ENCODE measurements at places on chromosomes 3 and 15.

DNA sequence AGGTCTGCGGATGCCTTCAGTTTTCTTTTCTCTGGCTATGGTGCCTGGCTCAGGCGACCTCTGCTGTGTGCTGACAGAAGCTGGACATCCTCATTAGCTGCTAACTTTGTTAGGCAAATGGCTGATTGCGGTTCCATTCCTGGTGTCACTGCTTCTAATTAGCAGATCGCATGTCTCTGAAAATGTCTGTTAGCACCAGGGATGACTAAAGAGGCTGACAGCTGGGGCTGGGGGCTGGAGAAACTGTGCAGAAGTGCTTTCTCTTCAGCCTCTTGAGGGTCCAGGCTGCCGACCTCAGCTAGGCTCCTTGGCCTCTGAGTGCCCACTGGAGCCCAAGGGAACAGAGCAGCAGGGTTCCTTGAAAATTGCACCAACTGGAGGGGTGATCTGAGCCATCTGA lies 39.3 kb downstream of the CHCHD6 start:
- DNase-seq, result no peak

DNA sequence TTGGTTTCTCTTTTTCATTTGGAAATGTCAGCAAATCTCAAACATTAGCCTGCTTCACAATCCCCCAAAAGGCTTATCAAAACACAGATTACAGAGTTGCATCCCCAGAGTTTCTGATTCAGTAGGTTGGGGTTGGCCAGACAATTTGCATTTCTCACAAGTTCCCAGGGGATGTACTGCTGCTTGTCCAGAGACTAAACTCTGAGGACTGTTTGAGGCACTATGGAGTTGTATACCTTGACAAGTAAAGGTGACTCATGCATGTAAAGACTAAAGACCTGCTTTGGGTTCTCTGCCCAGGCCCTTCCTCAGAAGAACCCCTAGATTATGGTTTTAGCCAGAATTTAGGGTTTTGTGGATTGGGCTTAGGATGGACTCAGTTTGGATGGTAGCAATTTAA lies 151.1 kb upstream of the ARHGEF26 start:
- DNase-seq, result no peak

DNA sequence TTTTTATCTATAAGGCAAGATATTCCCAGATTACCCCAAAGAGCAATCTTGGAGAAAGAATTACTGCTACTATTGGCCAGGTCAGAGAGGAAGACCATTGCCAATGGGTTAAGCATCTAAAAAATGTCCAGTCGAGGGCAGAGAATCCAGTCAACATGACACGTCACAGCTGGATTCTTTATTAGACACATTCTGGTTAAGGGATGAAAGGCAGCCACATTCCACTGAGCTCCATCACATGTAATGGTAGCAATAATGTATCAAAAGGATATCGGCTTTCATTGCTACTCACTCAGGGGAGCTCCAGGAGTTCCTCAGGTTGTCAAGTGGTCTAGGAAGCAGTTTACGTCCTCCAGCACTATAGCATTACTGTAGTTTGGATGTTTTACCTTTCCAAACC lies 421.1 kb downstream of the PLOD2 start:
- no peak for DNase-seq

DNA sequence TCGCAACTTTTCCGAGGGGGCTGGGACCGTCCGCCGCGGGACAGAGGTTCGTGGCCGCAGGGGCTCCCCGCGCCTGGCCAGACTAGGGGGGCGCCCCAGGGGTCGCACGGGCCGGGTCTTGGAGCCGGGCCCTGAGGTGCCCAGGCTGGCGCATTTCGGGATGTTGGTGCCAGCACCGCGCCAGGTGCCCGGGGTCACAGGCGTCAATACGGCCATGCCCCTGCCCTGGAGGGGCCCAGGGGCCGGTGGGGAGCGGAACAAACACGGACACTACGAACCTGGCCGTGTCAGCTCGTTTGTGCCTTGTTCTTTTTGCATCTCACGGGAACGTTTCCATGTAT lies 366 bp downstream of the TM6SF1 start:
- DNase-seq, result no peak

- peak; percentile 88 for DNase-seq
Measured at GRCh38 chr3:171206283-171206682, 179.8 kb upstream of the SLC2A2 start.

GRCh38 chr15:99141943-99142342 lies 37.1 kb downstream of the SYNM start:
- no peak for DNase-seq

DNA sequence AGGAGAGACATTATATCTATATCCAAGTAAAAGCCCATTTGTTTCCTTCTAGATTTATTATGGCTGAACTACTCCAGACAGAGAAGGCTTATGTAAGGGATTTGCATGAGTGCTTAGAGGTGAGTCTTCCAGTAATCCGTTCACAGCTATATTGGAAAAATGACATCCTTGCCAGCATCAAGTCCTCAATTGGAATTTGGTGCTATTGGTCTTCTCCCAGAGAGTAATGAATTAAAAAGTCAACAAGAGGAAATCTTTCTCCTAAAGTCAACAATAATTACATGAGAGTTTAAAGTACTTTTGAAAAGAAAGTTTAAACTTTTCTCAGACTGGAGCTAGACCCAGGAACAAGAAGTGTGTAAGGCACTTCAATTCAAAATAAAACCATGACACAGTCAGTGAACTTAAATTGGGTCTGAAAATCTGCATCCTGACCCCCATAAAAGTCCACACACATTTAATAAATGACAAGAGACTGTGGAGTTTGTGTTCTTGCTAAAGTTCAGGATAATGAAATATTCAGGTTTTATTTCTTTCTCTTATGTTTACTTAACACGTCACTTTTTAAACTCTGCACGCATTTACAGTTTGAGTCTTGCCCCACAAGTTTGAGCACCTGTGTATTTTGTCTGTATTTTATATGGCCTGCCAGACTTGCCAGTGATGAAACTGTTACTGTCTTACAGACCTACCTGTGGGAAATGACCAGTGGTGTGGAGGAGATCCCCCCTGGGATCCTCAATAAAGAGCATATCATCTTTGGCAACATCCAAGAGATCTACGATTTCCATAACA lies 268.2 kb upstream of the UMPS start:
- no peak for DNase-seq

DNA sequence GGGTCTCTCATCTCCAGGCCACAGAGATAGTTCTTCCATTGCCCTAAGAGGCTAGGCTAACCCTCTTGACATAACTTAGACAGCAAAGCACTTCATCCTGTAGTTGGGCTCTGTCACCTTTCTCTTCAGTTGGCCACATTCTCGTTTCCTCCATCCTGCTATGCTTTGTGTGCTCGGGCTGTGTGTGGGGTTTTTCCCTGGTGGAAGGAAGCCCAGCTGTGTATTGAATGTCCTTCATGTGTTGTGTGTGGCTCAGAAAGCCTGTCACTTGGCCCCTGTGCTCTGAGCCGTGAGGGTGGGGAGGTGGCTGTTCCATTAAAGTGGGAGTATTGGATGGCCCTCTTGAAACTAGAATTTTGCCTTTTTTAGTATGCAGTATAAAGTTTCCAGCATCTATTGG lies 8.8 kb upstream of the EXOG start:
- no peak for DNase-seq

- no peak for DNase-seq
Measured at GRCh38 chr3:28150465-28151206, 90.8 kb upstream of the CMC1 start.

DNA sequence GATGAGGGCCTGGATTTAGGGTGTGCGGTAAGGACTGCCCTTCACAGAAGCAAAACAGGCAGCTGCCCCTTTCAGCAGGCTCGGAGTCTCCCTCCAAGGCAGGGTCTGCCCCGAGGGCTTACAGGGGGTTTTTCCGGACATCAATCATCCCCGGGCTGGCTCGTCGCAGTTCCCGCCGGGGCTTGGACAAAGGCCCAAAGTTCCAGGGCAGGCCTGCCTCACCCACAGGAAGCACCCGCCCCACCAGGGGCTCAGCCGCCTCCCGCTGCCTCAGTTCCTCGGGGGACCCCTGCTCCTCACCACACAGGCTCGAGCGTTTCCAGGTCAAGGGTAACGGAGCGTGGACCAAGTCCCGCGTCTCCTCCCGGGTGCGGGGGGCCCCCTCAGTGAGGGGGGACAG lies 27.0 kb downstream of the KIF7 start:
- no peak for DNase-seq

DNA sequence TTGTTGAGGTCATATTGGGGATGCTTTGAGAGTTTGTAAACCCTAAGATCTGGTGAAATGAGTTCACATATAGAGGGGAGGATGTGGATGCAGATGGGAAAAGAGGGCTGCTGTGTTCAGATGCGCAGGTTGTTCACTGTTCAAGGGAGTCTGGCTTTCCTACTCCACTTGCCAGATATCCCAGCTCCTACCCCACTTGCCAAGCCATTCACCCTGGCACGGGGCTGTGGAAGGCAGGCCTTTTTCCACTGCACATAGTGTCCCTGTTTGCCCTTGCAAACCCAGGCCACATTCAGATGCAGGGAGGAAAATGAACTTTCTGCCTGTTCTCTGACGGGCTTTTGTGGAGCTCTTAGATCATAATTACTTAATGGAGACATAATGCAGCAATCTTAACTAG lies 29.0 kb downstream of the CRABP1 start:
- DNase-seq, result no peak

- no peak for DNase-seq
Measured at GRCh38 chr3:58105196-58105595, 97.0 kb downstream of the FLNB start.

DNA sequence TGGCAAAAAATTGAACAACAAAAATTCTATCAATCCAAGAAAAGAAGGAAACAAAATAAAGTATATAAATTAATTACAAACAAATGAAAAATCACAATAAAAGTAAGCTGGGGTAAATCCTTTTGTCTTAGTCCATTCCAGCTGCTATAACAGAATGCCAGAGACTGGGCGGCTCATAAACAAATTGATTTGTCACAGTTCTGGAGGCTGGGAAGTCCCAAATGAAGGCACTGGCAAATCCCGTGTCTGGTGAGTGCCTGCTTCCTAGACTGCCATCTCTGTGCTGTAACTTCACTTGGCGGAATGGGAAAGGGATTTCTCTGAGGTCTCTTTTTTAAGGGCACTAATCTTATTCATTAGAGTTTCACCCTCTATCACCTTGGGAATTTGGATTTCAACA lies 53.6 kb upstream of the RPL35A start:
- DNase-seq, result no peak

GRCh38 chr3:15809313-15809712 lies 11.5 kb upstream of the ANKRD28 start:
- DNase-seq, result no peak

DNA sequence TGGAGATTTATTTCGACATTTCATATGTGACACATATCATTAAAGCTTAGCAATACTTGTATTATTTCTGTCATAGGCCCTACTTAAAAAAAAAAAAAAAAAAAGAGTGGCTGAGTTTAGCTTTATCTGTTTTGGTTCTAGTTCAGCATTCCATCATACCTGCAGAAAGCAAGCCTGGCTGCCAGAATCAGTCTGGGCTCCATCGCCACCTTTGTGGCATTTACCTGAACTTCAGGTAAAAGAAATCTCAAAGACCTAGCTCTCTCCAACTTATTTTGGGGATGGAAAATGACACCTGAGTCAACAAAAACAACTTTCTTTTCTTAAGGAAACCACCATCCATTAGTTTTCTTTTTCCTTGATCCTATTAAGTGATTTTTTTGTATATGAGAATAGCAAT lies 82.1 kb downstream of the NEK10 start:
- DNase-seq, result no peak

- DNase-seq, result no peak
Measured at GRCh38 chr3:113070072-113070640, 79.4 kb downstream of the GTPBP8 start.

- DNase-seq, result no peak
Measured at GRCh38 chr3:169945313-169945712, 21.3 kb upstream of the SEC62 start.

DNA sequence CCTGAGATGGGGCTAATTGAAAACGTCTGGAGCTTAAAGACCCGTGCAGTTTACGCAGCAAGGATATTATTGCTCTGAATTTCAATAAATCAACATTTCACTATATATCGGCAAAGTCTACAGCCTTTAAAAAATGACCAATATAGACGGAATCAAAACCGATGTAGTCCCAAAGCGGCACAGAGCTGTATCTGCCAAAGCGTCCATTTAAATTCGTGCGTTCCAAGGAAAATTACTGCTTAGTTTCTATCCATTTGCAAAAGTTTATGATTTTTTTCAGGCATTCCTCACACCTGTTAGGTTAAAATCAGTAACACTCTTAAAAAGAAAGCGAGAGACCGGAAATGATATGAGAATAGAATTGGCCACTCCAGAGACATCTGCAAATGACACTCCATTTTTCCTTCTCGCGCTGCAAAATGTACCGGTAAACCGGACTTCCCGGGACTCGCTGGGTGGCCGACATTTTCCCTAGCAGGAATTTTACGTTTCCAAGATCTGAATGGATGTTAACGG lies 777 bp upstream of the EIF4A2 start:
- no peak for DNase-seq

DNA sequence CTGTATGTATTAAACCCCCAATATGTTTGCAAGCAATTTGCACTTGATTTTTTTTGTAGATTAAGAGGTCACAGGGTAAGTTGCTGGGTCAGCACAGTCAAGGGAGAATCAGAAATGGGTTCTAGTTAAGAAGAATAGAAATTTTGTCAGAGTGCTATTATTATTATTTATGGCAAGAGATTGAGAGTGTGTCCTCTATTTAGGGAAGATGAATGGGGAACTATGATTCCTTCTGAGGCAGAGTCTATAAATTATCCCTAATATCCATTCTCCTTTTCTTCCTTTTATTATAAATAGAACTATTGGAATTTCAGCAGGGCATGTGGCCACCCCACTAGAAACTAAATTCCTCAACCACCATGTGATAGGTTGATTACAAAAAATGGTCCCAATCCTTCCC lies 209.9 kb upstream of the UBE2E1 start:
- no peak for DNase-seq

DNA sequence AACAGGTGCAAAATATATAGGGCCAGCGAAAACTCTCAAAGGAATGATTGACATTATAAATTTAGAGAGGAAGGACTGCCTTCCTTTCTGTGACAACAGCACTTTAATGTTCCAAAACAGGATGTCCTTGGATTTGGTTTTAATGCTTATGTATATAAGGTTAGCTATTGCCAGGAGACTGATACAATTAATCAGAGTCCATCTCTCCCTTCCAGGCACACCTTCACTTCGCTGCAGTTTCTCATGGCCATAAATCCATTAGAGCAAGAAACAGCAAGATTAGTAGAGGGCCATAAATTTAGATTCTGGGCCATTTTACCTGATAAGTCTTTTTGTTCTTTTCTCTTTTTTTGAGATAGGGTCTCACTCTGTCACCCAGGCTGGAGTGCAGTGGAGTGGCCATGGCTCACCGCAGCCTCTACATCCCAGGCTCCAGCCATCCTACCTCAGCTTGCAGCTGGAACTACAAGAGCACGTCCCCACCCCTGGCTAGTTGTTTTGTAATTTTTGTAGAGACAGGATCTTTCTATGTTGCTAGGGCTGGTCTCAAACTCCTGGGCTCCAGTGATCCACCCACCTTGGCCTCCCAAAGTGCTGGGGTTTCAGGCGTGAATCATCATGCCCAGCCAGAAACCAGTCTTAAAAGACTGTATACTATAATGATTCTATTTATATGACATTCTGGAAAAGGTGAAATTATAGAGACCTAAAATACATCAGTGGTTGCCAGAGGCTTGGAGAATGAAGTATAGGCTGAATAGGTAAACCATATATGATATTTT lies 15.7 kb upstream of the TFRC start:
- DNase-seq, result no peak

GRCh38 chr3:79491029-79491641 lies 276.7 kb downstream of the ROBO1 start:
- no peak for DNase-seq

- DNase-seq, result no peak
Measured at GRCh38 chr15:48667701-48668100, 22.2 kb upstream of the FBN1 start.

Data from NT2/D1 (cell line).